ENCODE measurements at places on chromosomes 16 and 17. TPM values are rescaled to one million over a fixed set of nuclear protein-coding genes. Genes with fewer than 3 reads are reported as not detected.
A peak's percentile ranks its signal among the peaks of the same experiment; 100 is the strongest.

DNA sequence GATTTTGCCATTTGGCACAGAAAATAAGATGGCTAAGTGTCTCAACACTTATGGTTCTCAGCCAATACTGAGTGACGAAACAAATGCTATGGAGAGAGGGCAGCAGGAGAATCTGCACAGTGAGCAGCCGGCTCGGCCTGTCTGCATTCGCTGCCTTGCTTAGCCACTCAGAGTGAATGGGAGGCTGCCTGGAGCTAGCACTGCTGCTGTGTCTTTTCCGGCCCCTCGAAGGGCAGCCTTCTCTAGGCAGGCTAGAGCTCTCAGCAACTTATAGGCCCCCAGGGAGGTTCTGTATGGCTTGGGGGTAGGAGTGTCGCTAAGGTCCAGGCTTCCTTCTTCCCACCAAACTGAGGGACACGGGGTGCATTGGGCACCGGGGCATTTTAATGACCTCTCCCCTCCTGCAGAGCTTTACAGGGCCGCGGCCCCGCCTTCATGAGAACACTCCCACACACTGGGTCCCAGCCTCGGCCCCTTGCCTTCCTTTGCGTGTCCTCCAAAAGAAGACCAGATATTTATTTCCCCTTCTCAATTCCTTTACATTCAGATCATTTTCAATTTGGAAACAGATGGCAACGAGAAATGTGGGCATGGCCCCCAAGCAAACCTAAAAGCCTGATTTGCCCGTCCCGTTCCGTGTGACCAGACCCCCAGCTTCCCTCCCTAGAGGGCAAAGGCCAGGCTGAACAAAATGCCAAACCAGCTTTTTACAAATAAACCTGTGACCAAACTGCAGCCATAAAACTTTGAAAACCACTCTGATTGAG is 670.9 kb downstream of the TOX3 start:
- DNase-seq, result no peak

- DNase-seq, result no peak
Measured at GRCh38 chr17:48181653-48182052, 74.1 kb downstream of the SNX11 start.

Gene TEDC2
- total RNA-seq, result 0.67 TPM

GRCh38 chr17:3529817-3530741 is 27.5 kb downstream of the TRPV3 start:
- DNase-seq, result peak; percentile 91

Gene GUCY2D
- total RNA-seq, result not detected

- no peak for DNase-seq
Measured at GRCh38 chr17:57876866-57877237, 27.0 kb upstream of the MRPS23 start.

Gene DHRS11
- 13.5 TPM for total RNA-seq

DNA sequence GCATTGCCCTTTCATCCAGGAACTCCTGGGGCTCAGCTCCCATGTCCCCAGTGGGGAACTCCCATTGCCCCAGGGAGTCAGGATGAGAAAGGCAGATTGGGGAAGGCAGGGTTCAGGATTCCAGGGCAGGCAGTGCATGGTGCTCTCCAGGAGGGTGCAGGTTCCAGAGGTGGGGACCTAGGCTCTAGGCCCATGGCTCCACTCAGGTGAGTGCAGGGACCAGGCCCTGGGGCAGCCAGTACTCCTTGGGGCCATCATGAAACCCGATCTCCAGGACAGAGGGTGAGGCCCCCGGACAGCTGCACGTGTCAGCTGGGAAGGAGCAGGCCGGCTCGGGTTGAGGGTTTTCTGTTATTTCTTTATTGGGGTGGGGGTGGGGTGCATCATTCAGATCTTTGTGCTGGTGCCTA is 1.3 kb upstream of the MTSS2 start:
- peak; percentile 38 for DNase-seq

Gene NXN
- total RNA-seq, result 18.9 TPM

GRCh38 chr17:27628376-27628775 is 2.6 kb upstream of the LGALS9 start:
- DNase-seq, result no peak

DNA sequence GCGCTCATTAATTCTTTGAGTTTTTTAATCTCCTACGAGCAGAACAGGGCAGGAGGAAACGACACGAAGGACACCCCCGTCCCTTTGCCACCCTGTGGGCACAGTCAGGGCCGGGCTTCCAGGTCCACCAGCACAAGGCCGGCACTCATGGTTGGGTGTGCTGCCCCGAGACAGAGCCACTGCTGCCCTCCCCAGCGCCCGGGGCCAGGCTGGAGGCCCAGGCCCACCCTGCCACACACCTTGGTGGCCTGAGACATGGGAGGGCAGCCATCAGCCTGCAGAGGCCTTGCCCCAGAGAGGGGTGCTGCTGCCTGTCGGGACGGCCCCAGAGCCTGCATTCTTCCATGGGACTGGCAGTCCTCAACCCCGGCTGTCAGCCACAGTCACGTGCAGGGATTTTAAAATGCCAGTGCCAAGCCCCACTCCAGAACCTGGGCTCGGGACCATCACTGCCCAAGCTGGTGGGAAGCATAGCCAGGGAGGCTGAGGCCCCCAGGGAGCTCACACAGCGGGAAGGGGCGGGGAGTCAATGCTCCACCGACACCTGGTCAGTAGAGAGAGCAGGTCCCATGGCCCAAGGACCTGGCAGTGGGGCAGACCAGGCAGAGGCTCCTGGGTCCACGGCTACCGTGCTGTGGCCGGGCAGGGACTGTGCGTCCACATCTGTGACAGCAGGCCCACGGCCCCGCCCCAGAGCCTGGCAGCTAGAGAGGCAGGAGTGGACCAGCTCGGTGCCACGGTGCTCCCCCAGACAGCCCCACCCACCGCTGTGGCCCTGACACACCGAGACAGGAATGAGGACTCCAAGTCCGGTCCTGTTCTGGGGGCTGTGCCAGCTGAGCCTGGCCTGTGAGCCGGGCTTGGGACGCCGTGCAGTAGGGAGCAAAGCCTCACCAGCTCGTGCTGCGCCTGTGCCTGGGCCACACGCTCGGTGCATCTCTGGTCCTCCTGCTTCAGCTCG is 27.5 kb downstream of the CEP131 start:
- peak; percentile 88 for DNase-seq

DNA sequence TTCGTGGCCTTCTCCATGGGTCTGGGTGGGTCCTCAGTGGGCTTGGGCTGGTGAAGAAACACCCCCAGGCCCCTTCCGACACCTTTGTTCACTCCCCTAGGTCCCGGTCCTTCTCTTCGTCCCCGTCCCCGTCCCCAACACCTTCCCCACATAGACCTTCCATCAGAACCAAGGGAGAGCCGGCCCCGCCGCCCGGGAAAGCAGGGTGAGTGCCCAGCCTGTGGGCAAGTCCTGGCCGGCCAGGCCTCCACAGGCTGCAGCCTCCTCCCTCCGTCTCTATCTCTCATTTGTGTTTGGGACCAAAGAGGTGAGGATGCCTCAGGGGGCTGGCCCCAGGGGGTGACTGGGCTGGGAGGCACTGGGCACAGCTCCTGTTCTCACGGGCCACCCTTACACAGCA is 14.5 kb upstream of the IL17C start:
- no peak for DNase-seq

GRCh38 chr16:7304279-7304678 is 28.4 kb upstream of the RBFOX1 start:
- peak; percentile 30 for DNase-seq

- no peak for DNase-seq
Measured at GRCh38 chr16:85300406-85300968, 188.2 kb upstream of the CIBAR2 start.
